ENCODE measurements at places on chromosomes 7 and 10.
A peak's percentile ranks its signal among the peaks of the same experiment; 100 is the strongest.

GRCh38 chr10:3978761-3979160 is 193.8 kb upstream of the KLF6 start:
- no peak for DNase-seq

DNA sequence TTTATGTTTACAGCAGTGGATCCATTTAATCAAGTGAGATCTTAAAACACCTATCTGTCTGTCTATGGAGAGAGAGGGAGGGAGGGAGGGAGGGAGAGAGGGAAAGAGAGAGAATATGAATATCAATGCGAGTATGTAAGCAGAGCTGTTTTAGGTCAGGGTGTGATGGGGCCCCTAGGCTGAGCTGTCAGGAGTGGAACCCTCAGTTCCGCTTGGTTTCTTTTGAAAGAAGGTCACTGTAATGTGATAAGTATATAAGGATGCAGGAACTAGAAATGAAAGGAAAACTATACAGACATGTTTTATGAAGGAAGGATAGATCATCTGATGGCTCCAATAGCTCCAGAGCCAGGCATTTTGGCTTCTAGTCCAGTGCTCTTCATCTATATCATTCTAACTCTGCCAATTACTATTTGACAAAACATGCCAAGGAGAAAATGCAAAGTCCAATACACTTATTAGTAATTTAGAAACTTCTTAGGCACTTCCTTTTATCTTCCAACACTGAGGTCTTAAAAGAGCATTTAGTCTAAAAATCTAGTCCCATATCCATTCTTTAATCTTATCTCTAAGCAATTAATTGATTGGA is 70.3 kb downstream of the NRCAM start:
- no peak for DNase-seq

GRCh38 chr7:84783141-84783778 is 403.6 kb downstream of the SEMA3D start:
- no peak for DNase-seq

GRCh38 chr10:31958856-31959255 is 30.2 kb upstream of the ARHGAP12 start:
- no peak for DNase-seq

DNA sequence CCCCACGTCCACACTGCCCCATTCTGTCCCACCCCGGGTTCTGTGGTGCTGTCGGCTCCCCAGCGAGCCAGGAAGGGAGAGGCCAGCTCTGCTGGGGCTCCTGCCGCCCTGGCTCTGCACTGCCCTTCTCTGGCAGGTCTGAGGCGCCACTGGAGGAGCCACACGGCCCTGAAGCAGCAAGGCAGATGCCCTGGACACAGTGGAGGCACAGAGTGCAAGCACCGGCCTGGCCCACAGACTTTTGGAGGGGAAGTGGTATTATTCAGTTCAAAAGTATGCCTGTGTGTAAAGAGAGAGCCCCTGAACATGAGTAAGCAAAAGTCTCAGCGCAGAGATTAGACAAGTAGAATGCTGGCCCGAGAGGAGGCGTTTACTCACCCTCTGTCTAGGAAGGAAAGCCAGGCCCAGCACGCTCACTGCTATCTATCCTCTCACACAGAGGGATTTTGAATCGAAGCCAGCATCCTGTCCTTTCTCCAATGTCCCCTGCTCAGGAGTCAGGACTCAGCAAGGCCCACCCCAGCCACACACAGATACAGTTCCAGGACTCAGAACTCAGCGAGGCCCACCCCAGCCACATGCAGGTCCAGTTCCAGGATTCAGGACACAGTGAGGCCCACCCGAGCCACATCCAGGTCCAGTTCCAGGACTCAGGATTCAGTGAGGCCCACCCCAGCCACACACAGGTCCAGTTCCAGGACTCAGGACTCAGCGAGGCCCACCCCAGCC is 115.0 kb downstream of the EGFR start:
- no peak for DNase-seq

GRCh38 chr7:148590471-148590870 is at the start of gene C7orf33:
TSS of gene C7orf33 (plus strand) at chr7:148590766. CDS start at chr7:148590926, 160 bp downstream.
- DNase-seq = no peak

DNA sequence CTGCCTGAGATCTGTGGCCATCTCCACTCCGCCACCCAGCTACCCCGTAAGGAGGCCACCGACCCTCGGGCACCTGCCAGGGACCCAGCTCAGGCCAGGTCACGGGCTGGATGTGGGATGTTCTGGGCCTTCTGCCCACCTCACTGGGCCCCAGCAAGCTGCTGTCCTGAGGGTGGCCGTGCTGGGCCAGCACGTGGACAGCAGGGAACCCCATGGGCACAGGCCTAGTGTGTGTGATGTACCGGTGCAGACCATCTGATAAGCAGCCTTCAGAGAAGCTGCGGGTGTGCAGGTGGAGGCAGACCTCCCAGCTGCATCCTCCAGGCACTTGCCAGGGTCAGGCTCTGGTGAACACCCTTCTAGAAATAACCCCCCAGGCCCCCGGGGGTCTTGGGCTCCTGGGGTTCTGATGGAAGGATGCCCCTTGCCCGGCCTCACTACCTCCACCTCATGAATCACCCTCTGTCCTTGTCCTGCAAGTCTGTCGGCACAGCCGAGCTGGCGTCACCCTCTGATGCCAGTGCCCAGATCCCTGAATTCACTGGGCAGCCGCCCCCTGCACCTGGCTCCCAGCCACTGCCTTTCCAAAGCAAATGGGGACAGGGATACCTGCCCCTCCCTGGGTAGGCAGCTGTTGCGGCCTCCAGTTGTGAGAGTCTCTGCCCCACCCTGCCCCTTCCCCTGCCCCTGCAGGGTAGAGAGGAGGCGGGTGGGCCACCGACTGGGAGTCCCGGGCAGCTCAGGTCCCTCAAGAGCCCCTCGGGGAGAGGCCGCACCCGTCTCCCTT is 139.8 kb downstream of the FAM53B start:
- no peak for DNase-seq

DNA sequence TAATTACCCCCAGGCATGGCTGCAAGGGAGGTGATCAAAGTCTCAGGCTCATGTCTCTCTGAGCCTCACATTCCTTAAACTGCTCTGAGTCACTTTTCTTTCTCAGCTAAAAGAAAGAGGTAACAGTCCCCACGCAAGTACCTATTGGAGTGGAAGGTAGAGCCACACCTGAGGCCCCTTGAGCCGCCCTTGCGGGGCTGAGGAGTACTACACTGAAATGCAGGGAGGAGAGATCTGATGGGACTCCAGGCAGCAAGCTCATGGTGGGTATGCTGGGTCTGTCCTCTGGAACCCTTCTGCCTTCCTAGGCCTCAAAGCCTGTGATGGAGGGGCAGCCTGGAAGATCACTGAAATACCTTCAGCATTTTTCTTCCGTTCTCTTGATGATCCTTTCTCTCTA is 960.0 kb downstream of the DNAJB9 start:
- no peak for DNase-seq

GRCh38 chr7:91265693-91266066 is 1.4 kb downstream of the FZD1 start:
- no peak for DNase-seq

GRCh38 chr10:78313636-78314035 is 280.0 kb downstream of the RPS24 start:
- DNase-seq = no peak

- DNase-seq = no peak
Measured at GRCh38 chr7:904847-905246, 28.5 kb downstream of the GET4 start.

- no peak for DNase-seq
Measured at GRCh38 chr10:86098187-86098881, 268.3 kb downstream of the GRID1 start.

DNA sequence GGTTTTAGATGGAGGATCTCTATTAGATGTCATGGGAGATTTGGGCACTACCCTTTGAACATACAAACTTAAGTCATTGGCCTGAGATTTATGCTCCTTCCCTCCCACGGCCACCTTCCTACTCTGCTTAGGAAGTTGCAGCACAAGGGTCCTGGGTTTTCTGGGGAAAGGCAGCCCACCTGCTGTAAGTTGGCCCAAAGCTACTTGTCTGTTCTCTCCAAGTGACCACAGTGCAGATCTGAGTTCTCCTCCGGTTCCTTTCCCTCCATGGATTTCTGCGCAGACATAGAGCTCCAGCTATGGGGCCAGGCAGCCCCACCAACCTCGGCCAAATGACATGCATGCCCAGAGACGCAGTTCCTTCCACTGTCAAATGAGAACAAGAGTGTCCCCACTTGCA is 12.8 kb upstream of the C10orf53 start:
- no peak for DNase-seq

- no peak for DNase-seq
Measured at GRCh38 chr10:124002391-124003069, 90.9 kb downstream of the CHST15 start.

DNA sequence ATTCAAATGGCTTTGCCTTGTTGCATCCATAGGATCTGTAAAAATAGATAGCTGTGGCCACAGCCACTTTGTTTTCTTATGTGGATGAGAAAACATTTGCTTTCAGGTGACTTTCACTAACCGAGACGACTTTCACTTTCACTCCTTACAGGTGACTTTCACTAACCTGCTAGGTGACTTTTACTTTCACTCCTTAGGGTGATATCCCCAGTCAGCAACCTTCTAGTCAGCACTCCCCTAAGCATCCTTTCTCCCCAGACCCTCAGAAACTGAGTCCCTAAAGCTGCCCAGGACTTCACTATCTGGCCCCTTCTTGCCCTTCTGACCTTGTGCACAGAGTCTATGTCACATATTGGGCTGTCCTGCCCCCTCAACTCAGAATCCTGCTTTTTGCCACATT is 177.5 kb downstream of the RELN start:
- DNase-seq = no peak

DNA sequence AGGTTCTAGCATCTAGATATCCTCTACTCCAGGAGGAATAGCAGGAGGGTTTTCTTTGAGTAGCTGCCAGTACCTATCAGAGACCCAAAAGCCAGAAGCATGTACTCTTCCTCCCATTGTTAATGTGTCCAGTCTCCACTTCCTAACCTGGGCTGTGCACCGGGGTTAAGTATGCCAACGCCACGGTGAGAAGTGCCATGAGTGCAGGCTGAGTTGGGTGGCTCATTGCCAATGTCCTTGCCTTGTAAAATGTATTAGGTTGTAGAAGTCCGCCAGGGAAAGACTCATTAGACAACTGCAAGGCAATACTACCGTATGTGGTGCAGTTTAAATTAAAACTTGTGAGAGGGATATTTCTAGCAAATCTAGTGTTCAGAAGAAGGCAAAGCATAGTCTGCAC is 55.0 kb upstream of the PRR15 start:
- no peak for DNase-seq

DNA sequence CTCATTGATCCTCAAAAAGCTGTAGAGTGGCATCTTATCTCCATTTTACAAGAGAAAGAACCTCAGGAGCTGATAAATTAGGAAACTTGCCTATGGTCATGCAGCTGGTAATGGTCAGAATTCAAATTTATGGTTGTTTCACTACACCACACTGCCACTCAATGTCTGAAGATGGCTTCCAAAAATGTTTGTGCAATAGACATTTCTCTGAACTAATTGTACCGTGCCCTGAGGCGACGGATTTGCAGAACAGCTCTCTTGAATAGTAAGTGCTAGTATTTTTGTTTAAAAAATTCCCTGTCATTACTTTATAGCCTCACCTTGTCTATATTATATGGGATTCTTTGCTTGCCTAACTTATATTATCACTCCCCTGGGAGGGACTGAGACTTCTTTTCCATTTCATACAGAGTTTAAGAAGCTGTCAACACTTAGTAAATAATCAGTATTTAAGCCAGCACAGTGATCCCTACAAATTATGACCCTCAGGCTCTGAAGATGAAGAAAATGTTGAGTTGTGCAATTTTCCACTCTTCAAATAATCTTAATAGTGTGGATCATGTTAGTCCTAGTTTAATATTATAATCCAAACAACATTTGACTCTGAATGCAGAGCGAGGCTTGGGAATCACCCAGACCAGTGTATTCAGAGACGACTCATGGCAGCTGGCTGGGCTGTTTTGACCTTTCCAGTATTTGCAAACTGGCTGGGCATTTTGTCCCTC is 346.6 kb downstream of the PTEN start:
- no peak for DNase-seq

DNA sequence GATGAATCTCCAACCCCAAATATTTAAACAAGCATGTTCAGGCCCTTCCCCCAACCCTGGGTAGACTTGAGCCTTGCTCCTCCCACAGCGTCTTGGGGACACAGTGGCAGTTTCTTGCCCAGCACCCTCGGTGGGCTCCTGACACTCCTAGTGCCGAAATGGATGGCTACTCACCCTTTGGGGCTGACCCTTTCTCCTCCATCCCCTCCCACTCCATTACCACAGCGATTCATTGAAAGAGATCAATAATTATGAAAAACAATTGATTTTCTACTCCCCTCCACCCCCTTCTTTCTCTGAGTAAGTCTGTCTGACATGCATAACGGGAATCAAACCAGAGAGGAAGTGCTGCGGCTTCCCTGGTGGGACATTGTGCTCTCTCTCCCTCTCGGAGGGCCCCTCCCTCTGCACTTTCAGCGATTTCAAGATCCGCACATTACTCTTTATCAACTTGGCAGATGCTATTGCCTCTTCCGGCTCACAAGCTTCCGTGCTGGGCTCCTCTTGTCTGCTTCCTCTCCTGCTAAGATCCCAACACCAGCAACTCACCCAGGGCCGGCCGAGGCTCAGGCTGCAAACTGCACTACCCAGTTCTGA is 79.0 kb upstream of the PLXNA4 start:
- peak; percentile 21 for DNase-seq

DNA sequence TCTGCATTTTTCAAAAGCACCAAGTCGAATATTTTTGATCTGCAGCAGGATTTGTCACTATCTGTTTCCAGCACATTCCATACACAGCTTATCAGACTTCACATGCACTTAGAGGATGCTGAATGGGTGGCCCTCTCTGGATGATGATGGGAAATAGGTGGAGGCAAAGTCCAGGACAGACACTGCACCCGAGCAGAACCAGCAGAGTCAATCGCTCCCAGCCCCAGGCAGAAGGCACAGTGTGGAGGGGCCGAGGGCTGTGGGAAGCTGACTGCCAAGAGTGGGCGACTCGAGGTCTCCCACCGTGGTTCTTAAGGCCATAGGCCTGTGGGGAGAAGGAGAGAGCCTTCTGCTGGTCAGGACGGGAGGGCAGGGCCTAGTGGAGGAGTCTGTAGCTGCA is 490.2 kb upstream of the MGMT start:
- no peak for DNase-seq

- DNase-seq = no peak
Measured at GRCh38 chr10:82889728-82890127, 1014.7 kb downstream of the NRG3 start.

DNA sequence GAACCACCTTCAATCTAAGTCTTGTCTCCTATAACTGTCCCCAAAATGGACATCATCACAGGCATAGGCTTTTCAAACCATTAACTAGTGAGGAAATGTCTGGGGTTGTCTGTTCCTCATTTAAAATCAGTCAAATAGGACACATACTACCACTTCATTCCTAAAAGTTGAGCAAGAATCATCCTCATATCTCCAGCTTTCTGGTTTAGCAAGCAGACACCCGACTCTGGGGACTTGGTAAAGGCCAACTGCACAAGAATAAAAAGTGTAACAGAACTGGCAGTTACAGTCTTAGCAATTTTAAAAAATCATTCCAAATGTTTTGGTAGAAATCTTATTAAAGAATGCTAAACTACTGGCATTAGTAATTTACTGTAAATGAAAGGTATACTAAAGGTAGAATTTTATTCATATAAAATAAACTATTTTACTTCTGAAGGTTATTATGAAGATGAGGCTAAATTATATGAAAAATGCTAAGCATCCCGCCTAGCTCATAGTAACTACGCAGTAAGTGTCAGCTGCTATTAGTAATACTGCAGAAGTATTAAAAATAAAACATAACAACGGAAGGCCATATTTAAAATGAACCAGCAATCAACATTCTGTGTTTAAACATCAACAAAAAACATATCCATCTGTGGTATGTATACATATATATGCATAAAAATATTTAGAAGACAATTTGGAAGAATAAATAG is 60.8 kb downstream of the ZNF438 start:
- no peak for DNase-seq
